H4 (cell line): ENCODE measurements at places on chromosomes 16 and 17.

DNA sequence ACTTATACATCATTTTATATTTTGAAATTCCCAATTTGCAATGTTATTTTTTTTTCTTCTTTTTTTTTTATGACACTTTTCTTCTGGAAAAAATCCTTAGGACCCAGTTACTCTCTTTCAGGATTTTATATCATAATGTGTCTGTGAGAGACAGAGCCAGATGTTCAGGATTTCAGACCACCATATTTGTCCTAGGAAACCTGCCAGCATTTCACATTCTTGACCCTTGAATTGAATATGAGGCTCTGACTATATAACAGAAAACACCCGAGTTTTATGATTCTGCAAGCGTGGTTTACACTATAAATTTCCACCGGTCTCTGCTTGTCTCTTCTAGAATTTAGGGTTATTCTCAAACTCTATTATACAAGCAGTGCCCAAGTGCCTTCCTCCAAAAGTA is 621.0 kb downstream of the WWOX start:
- DNase-seq, result no peak

- no peak for DNase-seq
These were observed 5.5 kb upstream of the GCSH start for GRCh38 chr16:81101702-81102101.

GRCh38 chr17:20291853-20292252 is 175.5 kb downstream of the LGALS9B start:
- no peak for DNase-seq

DNA sequence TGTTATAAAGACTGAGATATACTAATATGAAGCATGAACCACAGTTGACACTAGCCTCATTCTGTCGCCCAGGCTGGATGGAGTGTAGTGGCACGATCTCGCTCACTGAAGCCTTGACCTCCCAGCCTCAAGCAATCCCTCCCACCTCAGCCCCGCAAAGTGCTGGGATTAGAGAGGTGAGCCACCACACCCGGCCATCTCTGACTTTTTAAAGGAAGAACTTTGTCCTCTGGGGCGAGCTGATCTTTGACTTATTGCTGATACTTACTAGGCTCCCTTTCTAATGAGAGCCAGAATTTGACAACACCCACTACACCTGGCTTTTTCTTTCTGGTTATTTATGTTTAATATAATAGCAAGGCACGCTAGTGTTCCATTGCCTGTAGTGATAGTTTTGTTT is 57.2 kb downstream of the CLEC16A start:
- no peak for DNase-seq

GRCh38 chr17:66349521-66350254 is 47.3 kb downstream of the PRKCA start:
- DNase-seq, result no peak

DNA sequence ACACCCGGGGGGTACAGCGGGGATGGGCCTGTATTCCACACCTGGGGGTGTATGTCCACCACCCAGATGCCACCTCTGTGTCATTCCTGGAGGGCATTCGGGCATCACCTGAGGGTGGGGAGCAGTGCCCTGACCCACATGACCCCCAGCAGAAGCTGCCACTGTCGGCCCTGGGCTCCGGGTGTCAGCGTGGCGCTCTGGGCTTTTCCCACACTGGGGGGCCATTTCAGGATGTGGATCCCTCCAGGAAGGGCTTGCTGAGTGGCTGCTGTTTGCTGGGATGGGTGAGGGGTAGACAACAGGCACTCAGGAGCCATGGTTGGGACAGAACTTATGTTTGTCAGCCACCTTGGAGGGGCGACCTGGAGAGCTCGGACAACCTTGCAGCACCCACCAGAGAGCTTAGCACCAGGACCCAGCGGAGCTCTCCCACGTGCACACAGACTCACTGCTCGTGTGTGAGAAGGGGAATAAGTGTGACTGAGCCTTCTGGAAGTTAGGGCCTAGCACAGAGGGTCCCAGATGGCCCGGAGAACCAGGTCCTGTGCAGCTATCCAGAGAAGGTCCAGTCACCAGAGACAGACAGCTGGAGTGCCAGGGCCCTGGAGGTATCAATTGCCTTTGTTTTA is 102.7 kb downstream of the METRNL start:
- no peak for DNase-seq

GRCh38 chr17:40560592-40561293 is 4.5 kb downstream of the CCR7 start:
- DNase-seq, result peak; percentile 51

- no peak for DNase-seq
These were observed 22.4 kb upstream of the FAAP100 start for GRCh38 chr17:81574643-81574956.

GRCh38 chr17:66054242-66054641 is 137.7 kb downstream of the CEP112 start:
- DNase-seq, result no peak

GRCh38 chr17:48229936-48230335 is 122.4 kb downstream of the SNX11 start:
- no peak for DNase-seq

GRCh38 chr17:7308625-7309433 is 1.4 kb downstream of the EIF5A start:
- DNase-seq, result peak; percentile 59

DNA sequence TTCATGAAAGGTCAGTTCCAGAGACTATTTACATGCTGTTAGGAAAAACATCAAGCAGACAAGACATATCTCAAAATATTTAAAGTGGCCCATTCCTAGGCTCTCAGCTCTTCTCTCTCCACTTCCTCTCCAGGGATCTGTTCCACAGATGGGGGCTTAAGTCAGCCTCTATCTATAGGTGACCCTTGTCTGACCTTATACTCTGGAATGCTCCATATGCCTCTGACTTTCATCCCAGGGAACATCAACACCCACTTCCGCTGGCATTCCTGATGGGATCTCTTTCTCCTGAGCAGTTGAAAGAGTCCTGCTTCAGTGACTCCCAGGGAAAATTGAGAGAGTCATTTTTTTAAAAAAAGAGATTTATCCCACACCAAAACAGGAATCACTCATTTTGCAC is 11.5 kb upstream of the WIPI1 start:
- DNase-seq, result no peak

- no peak for DNase-seq
These were observed 7.8 kb upstream of the KRT19 start for GRCh38 chr17:41535764-41536481.

- DNase-seq, result no peak
These were observed 76.4 kb downstream of the DNAH17 start for GRCh38 chr17:78500806-78501205.

- DNase-seq, result no peak
These were observed 922 bp upstream of the MRPL58 start for GRCh38 chr17:75011401-75012095.

DNA sequence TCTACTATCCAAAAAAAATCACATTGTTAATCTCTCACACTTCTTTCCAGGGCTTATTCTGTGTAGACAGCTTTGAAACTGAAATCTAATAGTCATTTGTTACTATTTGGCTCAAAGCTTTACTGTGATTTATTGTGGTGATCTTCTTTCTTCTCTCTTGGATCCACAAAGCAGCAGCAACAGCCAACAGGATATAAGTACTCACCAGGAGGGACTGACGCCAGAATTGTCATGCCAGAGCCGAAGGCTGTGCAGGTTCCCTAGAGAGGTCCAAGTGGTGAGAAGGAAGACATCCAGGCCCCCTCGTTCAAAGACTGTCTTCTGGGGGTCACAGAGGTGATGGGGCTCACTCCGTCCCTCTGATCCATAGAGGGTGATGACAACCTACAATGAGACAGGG is 33.3 kb downstream of the PKD1L3 start:
- no peak for DNase-seq

GRCh38 chr17:38597375-38597774 is 8.4 kb downstream of the SRCIN1 start:
- DNase-seq, result no peak

- no peak for DNase-seq
These were observed 45.1 kb downstream of the RGS9 start for GRCh38 chr17:65182233-65182632.

- no peak for DNase-seq
These were observed 26.4 kb downstream of the ARHGAP44 start for GRCh38 chr17:12815642-12816141.

DNA sequence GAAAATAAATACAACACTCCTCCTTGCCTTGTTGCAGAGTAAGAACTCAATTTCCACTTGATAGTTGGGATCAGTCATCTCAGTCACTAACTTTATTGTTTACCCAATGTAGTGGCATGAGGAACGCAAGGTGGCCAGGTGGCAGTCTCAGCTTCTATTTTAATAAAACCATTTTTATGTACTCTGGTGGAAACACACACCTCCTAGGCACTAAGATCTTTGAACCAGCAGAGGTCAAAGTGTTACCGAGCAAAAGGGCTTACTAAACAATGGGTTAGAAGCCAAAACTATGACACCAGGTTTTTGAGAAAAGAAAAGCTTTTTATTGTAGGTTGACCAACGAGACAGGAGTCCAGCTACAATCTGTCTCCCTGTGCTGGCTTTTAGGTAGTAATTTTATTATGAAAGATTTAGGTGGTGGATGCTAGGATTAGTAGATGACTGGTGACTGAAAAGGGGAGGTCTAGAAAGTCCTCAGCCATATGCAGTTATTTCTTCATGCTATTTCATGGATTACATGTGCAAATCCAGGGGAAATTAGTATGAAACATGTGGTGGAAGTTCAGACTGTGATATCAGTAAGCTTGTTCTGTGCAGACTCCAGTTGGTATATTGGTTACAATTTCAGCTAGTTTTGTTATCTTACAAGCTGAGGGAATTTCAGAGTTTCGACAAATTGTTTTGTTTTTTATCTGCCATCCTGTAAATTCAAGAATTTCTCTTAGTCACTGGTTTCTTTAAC is 122.3 kb downstream of the PCTP start:
- DNase-seq, result no peak

GRCh38 chr16:70495425-70496182 is 27.8 kb downstream of the COG4 start:
- DNase-seq, result no peak

- no peak for DNase-seq
These were observed 5.8 kb downstream of the CBX8 start for GRCh38 chr17:79790805-79791734.

DNA sequence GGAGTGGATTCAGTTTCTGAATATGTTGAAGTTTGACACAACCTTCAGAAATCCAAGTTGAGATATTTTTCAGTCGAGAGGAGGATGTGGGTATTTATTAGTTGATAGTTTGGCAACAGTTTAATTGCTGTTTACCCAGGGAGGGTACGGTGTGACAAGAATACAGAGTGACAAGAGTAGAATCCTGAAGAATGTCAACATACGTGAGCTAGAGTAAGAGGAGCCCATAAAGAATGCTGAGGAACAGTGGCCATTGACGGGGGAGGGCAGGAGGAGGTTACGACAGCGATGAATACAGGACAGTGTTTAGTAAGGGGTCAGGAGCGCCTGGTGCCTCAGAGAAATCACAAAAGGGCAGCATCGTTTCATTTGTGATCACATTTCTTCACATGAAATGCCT is 76.5 kb downstream of the AATF start:
- DNase-seq, result no peak

- DNase-seq, result no peak
These were observed 1.7 kb downstream of the ADGRG5 start for GRCh38 chr16:57544124-57544653.

- no peak for DNase-seq
These were observed 3.8 kb downstream of the NTHL1 start for GRCh38 chr16:2043667-2044451.

GRCh38 chr16:5678371-5678770 is 580.8 kb upstream of the EEF2KMT start:
- no peak for DNase-seq

DNA sequence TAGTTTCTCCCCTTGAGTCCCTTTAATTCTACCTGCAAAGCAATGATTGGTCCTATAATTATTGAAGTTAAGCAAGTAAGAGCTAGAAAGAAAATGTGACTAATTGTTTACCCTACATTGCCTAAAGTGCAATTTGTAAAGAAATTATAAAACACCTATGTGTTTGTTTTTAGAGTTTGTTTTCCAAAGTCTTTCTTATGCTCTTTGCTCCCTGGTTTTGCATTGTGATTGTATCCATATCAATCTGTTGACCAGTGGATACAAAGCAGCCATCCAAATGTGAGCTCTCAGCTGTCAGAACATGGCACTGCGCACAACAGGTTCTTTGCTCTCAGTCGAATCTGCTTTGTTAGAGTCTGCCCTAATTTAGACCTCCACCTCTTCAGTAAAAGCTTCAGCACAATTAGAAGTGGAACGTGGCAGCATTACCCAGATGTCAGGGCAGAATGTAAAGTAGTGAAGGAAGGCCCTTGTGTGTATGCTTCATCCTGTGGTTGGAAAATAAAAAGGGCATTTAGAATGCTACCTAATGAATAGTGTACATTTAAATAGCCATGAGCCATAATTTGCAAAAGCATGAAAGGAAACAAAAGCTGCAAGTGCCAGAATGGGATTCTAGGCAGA is 70.5 kb downstream of the AATF start:
- DNase-seq, result no peak

GRCh38 chr16:30930160-30930571 is 6.8 kb downstream of the FBXL19 start:
- DNase-seq, result no peak

GRCh38 chr16:14495213-14496046 is 134.6 kb downstream of the PARN start:
- no peak for DNase-seq

DNA sequence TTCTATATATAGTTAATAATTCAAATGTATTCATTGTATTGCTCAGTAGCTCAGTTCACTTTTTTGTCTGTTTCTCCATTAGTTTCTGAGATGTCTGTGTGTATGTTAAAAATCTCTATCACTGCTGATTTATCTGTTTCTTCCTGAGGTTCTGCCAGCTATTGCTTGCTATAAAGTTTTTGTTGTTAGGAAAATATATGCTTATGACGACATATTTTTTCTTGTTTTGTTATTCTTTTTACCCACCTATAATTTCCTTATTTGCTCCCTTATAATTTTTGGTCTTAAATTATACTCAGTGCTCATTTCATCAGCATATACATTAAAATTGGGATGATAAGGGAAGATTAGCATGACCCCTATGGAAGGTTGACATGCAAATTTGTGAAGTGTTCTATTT is 200.6 kb downstream of the GSG1L start:
- no peak for DNase-seq

- DNase-seq, result no peak
These were observed 35.2 kb downstream of the ZNF207 start for GRCh38 chr17:32385121-32385520.

- DNase-seq, result no peak
These were observed 11.9 kb upstream of the PVALEF start for GRCh38 chr17:81153340-81153803.

DNA sequence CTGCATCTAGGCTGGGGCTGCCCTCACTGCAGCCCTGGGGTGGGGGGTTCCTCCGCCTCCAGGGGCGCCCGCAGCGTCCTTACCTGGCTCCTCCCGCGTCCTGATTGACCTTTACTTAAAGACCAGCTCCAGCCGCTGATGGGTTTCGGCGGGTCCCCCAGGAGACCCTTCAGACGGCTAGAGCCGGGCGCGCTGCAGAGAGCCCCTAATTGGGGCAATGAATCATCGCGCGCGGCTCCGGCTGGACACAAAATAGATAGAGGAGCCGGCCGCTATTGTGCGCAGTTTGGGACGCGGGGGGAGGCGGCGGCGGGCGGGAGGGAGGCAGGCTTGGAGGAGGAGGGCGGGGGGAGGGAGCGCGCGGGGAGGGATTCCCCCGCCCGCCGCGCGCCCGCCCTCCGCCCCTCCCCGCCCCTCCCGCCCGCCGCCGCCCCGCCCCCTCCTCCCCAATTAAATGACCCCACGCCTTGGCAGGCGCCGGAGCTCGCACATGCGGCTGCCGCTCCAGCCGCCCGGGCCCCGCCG is 56.5 kb upstream of the CIBAR2 start:
- DNase-seq, result no peak
